ENCODE measurements at places on chromosomes 3 and 15. TPM values are rescaled to one million over a fixed set of nuclear protein-coding genes. Genes with fewer than 3 reads are reported as not detected.

DNA sequence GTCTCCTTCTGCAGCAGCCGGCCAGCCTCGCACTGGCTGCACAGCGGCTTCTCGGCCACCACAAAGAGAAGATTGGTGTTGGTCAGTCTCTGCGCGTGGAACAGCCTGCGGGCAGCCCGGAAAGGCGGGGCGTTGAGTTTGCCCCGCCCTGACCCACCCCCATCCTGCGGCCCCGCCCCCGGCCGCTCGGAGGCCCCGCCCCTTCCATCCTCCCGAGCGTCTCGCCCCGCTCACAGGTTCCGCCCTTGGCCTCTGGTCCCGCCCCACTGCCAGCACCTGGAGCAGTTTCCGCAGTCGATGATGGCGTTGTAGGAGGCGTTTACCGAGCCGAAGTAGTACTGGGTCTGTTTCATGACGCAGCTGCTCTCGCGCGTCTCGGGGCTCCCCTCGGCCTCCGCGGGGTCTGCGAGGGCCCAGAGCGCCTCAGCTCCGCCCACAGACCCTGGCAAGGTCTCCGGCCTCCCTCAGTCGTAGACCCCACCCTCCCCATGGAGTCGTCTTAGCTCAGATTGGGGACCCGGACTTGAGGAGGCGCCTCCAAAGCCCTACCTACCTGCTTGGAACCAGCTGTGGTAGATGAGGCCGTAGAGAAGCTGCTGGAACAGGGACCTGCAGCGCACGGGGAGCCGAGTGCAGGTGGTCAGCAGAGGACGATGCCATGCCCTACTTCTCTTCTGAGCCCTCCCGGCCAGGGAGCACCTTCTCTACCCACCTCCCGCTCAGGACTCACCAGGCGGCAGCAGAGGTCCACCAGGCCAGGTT lies 5.9 kb upstream of the TMEM115 start:
- H3K36me3 ChIP-seq, result no peaks in the 10 kb centered on the region
- peak overlapping the region; percentile 45 for H3K4me3 ChIP-seq
- peak; percentile 93 for DNase-seq

GRCh38 chr3:134644731-134645514 lies 5.9 kb downstream of the KY start:
- peak overlapping the region; percentile 40 for H3K27ac ChIP-seq
- no peak for DNase-seq
- H3K27me3 ChIP-seq, result no peaks in the 10 kb centered on the region

DNA sequence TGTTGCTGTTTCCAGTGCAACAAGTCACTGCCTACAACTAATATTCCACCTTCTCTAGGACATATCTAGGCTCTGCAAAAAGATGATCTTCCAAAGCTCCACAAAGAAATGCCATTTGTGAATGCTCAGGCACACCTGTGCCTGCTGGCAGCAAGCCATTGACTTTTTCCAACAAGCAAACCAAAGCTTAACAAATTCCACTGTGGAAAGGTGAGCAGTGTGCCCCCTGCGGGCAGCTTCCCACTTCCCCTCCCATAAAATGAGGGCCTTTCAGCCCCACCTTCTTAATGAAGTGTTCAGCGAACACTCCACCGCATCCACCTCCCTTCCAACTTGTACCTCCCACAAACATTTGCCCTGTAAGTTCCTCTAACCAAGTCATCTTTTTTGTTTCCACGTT lies 157.5 kb upstream of the SLC24A5 start:
- DNase-seq, result no peak
- no peaks in the 10 kb centered on the region for H3K36me3 ChIP-seq
- no peaks in the 10 kb centered on the region for H3K4me1 ChIP-seq
- no peak overlapping the region for H3K4me3 ChIP-seq
- H3K27me3 ChIP-seq, result no peaks in the 10 kb centered on the region

Gene PARL
- 54.8 TPM for total RNA-seq

GRCh38 chr3:195895078-195895860 lies 13.1 kb downstream of the TNK2 start:
- H3K4me3 ChIP-seq, result peak overlapping the region; percentile 64
- DNase-seq, result peak; percentile 73
- no peaks in the 10 kb centered on the region for H3K27me3 ChIP-seq
- peak overlapping the region; percentile 94 for H3K27ac ChIP-seq
- H3K36me3 ChIP-seq, result no peaks in the 10 kb centered on the region

DNA sequence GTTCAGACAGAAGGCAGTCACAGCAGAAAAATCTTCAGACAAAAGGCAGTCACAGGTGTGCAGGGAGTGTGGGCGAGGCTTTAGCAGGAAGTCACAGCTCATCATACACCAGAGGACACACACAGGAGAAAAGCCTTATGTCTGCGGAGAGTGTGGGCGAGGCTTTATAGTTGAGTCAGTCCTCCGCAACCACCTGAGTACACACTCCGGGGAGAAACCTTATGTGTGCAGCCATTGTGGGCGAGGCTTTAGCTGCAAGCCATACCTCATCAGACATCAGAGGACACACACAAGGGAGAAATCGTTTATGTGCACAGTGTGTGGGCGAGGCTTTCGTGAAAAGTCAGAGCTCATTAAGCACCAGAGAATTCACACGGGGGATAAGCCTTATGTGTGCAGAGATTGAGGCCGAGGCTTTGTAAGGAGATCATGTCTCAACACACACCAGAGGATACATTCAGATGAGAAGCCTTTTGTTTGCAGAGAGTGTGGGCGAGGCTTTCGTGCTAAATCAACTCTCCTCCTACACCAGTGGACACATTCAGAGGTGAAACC lies 27.6 kb downstream of the ZNF589 start:
- H3K27me3 ChIP-seq, result no peaks in the 10 kb centered on the region
- peaks cover 38% of the 10 kb centered on the region for H3K36me3 ChIP-seq
- no peak overlapping the region for H3K27ac ChIP-seq

Gene IL5RA
- under 0.01 TPM for total RNA-seq

Gene CLDN18
- not detected for total RNA-seq

Gene OIP5
- not detected for total RNA-seq

GRCh38 chr3:151318313-151318712 lies 1.7 kb upstream of the GPR87 start:
- H3K27me3 ChIP-seq, result no peaks in the 10 kb centered on the region
- no peaks in the 10 kb centered on the region for H3K36me3 ChIP-seq
- no peaks in the 10 kb centered on the region for H3K4me1 ChIP-seq
- H3K4me3 ChIP-seq, result no peak overlapping the region
